Esophagus squamous epithelium (tissue), 5 donors: ENCODE measurements at places on chromosomes 1 and 21.

GRCh38 chr1:219534991-219535390, 77.9 kb downstream of the ZC3H11B start:
- DNase-seq = no peak

DNA sequence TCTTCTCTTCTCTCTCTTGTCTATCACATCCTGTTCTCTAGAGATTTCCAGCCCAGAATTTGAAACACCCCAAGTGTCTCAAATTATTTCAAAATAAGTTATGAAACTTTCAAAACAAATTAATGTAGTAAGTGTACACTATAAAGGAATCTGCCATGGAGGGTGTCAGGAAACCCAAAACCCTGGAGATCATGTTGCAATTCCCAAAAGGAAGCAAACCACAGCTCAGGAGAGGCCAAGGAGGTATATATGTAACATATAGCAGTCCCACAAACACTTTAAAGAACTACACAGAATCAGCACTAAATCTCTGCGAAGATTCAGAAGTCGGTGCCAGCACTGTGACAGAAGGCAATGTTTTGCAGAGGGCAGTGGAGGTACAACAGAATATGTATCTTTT, 26.6 kb downstream of the PTPN14 start:
- DNase-seq = no peak

GRCh38 chr1:201296352-201296751, 13.0 kb downstream of the PKP1 start:
- DNase-seq = no peak

GRCh38 chr21:41678016-41678923, 88.6 kb downstream of the RIPK4 start:
- no peak for DNase-seq

- no peak for DNase-seq
These were observed 36.4 kb downstream of the DENND1B start for GRCh38 chr1:197738927-197739326.

DNA sequence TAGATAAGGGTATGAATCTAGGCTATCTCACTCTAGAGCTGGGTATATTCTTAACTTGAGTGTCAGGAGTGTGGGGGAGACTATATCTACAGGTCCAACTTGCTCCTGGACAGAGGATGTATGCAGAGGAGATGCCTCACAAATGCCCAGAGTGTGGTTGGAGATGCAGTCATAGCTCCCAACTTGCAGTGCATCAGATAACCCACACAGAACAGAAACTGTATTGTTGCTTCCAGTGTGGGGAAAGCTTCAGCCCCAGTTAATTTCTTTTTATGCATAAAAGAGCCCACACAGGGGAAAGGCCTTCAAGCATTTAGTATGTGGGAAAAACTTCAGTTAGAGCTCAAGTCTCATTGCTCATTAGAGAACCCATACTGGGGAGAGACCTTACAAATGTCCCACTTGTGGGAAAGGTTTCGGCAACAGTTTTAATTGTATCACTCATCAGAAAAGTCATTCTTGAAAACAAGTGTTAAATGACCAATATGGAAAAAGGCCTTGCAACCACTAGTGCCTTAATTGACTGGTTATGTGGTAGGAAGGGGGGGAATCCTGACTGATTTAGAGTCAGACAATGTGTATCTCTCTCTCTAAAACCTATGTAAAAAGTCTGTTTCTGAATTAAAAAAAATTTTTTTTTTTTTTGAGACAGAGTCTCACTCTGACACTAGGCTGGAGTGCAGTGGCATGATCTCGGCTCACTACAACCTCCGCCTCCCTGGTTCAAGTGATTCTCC, 67.9 kb downstream of the EBNA1BP2 start:
- DNase-seq = no peak

DNA sequence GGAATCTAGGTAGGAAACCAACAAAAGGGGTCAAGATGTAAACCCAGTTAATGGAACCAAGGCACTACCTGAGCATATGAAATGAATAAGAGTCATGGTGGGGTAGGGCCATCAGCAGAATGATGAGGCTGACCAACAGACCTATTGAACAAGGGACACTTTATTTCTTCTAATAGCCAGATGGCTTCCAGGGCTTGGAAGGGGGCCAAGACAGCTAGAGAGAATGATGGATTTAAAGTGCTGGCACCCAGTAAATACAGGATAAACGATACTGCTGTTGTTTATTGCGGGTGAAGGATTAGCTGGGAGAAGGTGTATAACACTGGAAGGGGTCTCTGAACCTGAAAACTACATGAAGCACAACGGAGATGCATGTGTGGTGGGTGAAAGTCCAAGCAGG, 15.6 kb downstream of the DDAH1 start:
- no peak for DNase-seq

- DNase-seq = no peak
These were observed 46.5 kb upstream of the TENT5B start for GRCh38 chr1:27058966-27059669.

DNA sequence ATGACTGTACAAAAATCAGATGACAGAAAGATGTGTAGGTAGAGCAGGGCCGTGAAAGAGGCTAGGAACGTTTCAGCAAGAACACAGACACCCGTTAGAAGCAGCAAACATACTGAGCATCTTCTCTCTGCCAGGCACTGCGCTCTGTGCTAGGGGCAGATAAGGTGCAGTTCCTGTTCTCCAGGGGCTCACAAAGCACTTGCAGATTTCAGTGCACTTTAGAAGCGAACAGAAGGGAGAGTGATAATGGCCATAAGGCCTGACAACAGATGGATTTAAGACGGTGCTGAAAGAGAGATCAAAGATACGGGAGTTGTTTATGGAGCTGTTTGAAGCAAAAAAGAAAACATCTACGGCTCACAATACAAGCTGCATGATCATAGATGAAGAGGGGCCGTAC, 200.3 kb upstream of the FOXD3 start:
- no peak for DNase-seq

- no peak for DNase-seq
These were observed 29.8 kb downstream of the FHAD1 start for GRCh38 chr1:15276691-15277446.

DNA sequence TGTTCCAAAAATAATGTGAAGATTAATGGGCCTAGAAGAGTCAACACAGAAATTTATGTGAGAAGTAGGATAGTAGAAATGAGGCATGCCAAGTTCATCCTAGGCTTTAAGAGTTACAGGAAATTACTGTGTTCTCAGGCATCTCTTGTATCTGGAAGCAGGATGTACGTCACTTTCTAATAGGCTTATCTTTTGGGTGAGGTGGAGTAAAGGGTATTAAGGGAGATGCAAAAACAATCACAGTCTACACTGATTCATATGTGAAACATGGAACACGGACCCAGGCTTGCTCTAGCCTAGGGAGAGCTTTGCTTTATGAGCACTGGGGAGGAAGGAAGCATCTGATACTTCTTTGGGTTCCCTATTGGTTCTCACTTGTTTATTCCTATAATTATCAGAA, 84.5 kb upstream of the RGS4 start:
- DNase-seq = no peak

DNA sequence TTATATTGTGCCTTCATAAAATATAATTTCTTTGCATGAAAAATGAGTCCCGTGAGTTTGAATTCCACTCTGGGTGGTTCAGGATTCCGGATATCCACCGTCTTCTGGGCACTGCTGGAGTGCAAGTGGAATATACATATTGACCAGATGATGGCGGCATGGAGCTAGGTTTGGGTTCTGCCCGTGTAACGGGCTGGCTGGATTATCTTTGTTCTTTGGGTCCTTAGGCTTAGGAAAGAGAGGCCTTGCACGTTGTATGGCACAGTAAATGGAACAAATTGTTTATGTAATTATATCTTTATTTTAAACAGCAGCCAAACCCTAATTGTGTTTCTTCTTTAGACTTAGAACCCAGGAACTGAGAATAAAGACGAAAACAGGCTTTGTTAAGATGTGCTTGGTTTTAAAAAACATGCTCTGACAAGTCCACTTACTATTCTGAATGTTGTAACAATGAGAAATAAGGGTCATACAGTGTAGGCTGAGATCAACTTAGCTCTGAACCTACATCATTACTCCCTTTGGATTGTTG, 13.5 kb upstream of the ACBD6 start:
- no peak for DNase-seq

GRCh38 chr1:115676498-115677181, 34.9 kb downstream of the VANGL1 start:
- DNase-seq = no peak

- no peak for DNase-seq
These were observed 134.5 kb upstream of the MAGI3 start for GRCh38 chr1:113255720-113256347.

DNA sequence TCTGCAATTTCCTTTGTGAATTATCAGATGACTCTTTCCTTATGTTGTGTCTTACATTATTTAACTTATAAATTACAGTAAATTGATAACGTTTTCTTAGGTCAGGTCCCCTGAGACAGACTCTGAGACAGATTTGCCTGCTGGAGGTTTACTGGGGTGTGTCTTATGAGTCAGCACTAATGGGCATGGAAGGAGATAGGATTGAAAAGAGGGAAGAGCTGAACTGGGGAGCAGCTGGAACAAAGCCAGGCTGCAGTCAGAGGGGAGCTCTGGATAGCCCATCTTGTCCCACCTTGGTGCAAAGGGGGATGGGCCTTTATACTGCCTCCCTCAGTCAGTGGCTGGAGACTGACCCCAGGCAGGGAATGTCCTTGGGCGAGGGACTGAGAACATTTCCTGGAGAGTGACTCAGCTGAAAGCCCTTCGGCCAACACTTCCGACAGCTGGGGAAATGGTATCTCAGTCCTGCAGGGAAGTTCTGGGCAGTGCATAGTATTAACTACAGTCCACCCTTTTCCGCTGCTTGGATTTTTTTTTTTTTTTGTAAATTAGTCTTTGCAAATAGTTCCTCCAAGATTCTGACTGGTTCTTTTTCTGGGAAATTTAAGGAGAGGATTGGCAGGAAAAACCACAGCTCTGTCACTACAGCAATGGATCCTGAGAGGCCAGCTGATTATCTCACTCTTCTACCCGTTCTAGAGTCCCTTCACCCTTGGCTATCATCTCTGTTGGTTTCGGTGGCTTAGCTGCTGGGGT, 39.1 kb upstream of the CDC42BPA start:
- no peak for DNase-seq

DNA sequence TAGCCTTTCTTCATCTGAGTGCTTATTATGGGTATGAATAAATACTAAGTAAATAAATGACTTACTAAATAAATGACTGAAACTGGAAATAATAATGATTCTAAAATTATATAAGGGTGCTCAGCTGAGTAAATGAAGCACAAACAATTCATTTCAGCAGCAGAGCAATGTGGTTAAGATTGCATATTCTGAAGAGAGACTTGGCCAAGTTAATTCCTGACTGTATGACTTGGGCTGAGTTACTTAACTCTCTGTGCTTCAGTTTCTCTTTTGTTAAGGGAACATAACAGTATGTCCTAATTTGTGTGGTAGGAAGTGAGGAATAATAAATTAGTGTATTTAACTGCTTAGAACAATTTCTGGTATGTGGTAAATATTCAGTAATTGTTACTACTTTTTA, 19.1 kb downstream of the AGL start:
- no peak for DNase-seq

DNA sequence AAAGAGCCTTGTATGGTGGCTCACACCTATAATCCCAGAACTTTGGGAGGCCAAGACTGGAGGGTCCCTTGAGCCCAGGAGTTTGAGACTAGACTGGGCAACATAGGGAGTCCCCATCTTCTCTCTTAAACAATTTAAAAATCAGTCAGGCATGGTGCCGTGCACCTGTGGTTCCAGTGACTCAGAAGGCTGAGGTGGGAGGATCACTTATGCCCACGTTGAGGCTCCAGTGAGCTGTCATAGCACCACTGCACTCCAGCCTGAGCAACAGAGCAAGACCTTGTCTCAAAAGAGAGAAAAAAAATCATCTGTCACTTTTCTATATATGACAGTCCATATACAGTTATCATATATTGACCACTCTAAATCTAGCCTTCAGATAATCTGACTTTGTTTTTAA, 658.3 kb downstream of the LTN1 start:
- DNase-seq = no peak

- DNase-seq = no peak
These were observed 65.1 kb downstream of the KCNK1 start for GRCh38 chr1:233679030-233679429.

GRCh38 chr1:102184477-102184876, 187.8 kb upstream of the OLFM3 start:
- no peak for DNase-seq

- no peak for DNase-seq
These were observed 258.6 kb downstream of the GRIK3 start for GRCh38 chr1:36775716-36776115.

GRCh38 chr1:63891060-63891690, 117.4 kb downstream of the ROR1 start:
- DNase-seq = no peak

GRCh38 chr1:99527078-99527477, 118.8 kb upstream of the PALMD start:
- no peak for DNase-seq

DNA sequence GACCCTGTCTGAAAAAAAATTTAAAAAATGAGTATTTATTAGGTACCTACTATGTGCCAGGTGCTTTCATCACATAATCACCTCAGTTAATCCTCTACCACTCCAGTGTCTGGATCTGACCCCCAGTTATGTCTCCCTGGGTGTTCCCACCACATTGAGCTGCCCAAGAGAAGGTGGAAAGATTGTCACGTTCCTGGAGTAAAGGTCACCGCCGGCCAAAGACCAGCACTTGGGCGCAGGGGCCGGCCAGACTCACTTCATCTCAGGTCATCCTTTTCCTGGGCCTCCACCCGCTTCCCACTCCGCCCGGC, 714 bp downstream of the PYCR2 start:
- DNase-seq = no peak

- DNase-seq = no peak
These were observed 34.4 kb upstream of the TADA1 start for GRCh38 chr1:166910396-166910994.

GRCh38 chr21:33991133-33991532, 75.5 kb upstream of the ATP5PO start:
- no peak for DNase-seq

DNA sequence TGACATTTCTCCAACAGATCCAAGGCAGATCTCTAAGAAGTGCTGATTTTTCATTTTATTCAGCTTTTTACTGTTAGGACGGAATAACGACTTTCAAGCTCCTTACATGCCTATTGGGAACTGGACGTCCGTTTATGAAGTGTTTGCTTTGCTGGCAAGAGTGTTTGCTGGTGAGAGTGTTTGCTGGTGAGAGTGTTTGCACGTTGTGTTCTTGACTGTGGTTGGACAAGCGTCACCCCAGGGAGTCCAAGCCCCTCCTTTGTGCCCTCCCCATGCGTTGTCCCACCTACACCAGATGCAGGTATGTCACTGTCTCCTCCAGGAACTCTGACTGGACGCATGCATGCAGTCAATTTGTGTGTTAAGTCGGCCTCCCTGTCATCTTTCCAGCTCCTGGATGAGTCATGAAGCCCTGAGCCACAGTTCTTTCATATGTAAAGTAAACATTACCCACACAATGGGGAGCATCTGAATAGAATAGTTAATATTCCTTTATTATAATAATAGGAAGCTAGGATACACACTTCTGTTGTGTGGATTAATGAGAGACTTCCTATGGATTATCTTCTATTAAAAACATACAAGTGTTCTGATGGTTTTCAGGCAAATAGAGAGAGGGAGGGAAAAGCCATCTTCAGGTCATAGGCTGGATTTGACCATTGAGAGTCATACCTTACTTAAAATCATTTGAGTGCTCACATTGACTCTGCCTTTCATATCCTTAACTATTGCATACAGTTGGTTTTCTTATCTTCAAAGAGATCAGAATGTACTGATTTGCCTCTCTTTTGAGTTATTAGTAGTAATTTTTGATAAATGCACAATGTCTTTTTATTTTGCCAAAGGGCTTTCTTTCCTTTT, 119.2 kb downstream of the GALNT2 start:
- no peak for DNase-seq

- DNase-seq = no peak
These were observed 367.9 kb upstream of the DUSP10 start for GRCh38 chr1:222109836-222110235.

GRCh38 chr1:45522324-45523104, 830 bp upstream of the PRDX1 start:
- DNase-seq = no peak
